ENCODE measurements at places on chromosomes 1 and 21.

DNA sequence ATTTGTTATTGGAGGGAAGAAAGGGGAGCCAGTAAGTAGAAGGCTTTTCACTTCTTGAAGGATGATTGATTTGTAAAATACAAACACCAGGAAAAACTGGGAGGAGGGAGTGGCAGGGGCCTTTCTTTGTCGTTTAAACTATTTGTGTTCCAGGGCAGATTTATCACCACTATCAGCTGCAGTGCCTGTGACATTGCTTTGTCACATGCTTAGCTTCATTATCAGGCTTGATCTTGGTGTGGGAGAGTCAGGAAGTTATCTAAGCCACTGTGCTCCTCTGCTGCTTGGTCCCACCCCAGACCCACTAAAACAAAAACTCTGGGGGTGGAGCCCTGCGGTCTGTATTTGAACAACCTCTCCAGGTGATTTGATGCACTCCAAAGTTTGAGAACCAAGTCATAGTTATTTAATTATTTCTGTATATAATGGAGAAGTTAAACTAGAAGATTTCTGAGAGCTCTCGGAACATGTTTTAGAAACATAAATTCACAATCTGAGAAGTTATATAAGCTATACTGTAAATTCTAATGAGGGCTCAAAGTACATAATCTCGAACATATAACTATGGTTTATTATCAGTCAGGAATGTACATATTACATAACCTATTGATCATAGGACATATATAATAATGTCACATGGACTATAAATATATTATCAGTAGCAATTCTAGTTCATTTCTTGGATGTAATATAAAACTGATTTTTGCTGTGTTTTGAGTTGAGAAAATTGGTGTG lies 87.9 kb downstream of the CDC14A start:
- DNase-seq: no peak

DNA sequence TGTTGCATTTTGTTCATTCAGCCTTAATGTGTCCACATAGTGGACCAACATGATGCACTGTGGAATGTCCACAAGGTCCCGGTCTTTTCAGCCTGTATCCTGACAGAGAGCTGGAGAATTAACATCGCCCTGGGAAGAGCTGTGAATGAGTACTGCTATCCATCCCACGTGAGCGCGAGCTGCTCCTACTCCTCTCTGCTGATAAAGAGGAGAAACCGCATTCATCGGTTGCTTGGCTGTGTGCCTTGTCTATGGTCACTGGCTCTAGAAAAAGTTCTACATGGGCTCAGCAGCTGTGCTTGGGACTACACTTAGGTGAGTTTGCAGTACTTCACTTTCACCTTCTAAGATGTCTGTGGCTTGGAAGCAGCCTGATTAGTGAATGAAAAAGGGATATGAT lies 31.1 kb upstream of the IGSF5 start:
- DNase-seq: no peak

DNA sequence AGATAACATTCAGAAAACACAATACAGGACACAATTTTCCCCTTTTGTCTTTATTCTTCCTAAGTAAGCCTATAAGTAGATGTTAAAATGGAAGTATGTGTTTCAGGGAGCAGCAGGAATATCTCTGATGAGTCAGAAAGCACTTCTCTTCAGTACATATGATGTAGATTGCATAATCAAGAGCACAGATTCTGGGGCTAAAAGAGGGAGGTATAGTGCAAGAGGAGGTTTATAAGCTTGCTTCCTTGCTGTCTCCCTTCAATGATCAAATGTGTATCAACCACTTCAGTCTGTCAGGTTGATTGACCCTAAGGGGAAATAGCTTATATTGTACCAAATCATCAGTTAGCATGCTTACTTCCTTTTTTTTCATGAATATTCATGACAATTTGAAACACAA lies 822.8 kb downstream of the BRINP3 start:
- DNase-seq: no peak

GRCh38 chr1:193787061-193787460 lies 600.6 kb upstream of the B3GALT2 start:
- DNase-seq: no peak

- no peak for DNase-seq
Observed at GRCh38 chr1:234396092-234396491, 22.8 kb downstream of the COA6 start.

DNA sequence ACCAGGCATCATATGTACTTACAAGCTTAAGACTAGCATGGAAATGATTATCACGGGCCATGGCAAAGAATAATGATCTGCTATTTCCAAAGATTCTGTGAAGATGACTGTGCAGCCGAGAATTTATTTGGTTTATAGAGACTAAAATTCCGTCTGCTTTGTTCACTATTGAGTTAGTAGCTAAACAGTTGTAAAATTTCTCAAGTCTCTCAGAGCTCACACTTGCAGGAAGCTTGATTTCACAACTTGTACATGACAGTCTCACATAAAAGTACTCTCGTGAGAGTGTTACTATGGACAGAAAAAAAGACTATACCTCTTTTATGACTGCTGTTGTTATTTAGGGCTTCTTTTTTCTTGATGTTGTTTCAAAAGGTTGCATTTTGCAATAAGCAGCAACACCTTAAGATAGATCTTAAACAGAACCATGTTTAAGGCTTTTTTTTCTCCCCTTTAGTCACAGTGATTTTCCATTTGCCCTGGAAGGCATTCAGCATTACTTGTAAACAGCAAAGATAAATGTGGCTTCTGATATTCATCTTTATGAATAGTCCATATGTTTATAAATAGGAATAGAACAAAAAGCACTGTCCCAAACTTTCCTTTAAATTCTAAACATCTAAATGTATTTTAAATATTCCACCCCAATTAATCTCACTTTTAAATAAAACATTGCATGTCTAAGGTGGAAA lies 24.8 kb downstream of the ST6GALNAC5 start:
- no peak for DNase-seq

GRCh38 chr1:179055937-179056336 lies 25.9 kb upstream of the TOR3A start:
- no peak for DNase-seq

DNA sequence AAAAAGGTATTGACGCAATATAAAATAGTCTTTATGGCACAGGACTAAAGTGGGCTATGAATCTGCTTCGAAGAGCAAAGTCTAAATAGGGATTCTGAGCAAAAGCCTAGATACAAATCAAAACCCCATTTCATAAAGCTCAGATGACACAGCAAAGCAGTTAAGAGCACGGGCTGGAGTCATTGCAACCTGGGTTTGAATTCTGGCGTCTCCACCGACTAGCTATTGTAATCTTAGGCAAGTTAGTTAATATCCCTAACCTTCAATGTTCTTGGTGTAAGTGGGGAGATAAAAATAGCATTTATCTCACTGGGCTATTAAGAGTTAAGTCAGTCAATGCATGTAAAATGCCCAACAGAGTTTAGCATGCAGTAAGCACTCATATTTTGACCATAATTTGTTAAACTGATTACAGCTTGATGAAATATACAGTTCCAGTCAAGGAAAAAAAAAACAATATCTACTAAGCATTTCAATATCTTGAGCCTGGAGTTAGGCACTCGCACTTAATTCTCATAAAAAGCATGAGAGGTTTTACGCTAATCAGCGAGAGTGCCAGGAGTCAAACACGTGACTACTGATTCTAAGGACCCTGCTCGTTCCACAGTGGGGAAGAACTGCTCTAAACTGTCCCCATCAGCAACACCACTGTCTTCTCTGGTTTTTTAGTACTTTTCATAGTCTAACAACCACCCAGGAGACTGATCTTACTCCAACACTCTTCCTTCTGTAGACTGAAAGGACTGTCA lies 75.5 kb downstream of the JAK1 start:
- no peak for DNase-seq

- no peak for DNase-seq
Observed at GRCh38 chr1:210883821-210884220, 250.1 kb downstream of the KCNH1 start.

DNA sequence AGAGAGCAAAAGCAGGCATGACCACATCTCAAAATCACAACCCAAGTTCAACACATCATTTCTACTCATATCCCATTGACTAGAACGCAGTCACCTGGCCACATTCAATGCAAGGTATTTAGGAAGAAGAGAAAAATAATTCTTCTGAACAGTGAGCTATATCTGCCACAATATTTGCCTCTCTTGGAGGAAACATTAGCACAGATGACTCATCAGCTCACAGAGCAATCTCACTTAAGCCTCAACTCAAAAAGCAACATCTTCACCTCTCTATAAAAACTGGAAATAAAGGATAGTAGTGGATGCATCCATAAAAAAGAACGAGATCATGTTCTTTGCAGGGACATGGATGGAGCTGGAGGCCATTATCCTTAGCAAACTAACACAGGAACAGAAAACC lies 143.9 kb upstream of the FMN2 start:
- DNase-seq: no peak

DNA sequence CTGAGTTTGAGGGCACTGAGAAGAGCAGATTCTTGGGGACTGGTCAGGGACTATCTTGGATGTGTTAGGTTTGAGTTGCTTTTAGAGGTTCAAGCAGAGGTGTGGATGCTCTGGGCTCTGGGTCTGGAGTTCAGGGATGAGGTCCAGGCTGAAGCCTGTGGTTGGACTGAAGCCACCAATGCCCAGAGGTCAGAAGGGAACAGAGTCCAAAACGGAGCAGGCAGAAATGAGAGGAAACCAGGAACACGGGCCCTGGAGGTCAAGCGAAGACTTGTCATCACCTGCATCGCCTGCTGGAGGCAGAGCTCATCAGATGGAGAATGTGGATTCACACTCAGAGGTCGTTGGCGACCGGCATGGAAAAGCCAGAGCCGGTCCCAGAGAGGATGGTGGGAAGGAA lies 129.6 kb upstream of the TMEM51 start:
- DNase-seq: no peak

DNA sequence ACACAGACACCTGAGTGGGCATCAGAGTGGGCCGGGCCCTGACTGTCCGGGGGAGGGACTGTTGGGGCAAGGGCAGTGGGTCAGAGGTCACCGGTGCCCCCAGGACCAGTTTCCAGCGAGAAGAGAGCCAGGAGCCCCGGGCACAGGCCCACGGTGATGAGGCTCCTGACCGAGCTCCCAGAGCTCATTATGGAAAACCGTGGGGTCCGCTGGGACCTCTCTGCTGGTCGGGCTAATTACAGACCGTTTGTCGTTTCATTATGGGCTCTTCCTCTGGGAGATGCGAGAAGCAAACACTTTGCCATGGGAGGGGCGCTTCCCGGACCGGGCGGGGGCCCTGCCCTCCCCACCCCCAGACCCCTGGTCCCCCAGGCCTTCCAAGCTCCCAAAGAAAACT lies 12.0 kb upstream of the TTLL10 start:
- DNase-seq: no peak

DNA sequence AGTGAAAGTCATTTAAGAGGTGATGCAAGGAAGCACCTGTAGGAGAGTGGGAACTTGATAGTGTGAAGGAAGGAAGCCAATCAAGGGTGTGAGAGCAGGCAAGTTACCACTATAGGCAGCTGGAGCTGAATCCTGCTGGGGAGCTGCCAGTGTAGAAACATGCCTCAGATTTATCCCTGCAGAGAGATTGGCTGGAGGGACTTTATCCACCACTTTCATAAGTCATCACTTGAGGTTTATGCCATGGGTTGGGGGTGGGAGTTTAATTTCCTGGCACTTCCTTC lies 443.6 kb downstream of the PLPP3 start:
- DNase-seq: no peak

- DNase-seq: no peak
Observed at GRCh38 chr1:229148743-229149142, 122.2 kb upstream of the RAB4A start.

- no peak for DNase-seq
Observed at GRCh38 chr1:117290890-117291289, 76.4 kb upstream of the MAN1A2 start.

- no peak for DNase-seq
Observed at GRCh38 chr1:9449110-9449627, 90.1 kb upstream of the SLC25A33 start.

GRCh38 chr1:115308969-115309368 lies 29.1 kb downstream of the NGF start:
- no peak for DNase-seq

All from H1 (cell line).